NCI-H524 treated with DMSO at 0.1 percent for 48 hours (cell line): ENCODE measurements at places on chromosomes 3 and 15.

DNA sequence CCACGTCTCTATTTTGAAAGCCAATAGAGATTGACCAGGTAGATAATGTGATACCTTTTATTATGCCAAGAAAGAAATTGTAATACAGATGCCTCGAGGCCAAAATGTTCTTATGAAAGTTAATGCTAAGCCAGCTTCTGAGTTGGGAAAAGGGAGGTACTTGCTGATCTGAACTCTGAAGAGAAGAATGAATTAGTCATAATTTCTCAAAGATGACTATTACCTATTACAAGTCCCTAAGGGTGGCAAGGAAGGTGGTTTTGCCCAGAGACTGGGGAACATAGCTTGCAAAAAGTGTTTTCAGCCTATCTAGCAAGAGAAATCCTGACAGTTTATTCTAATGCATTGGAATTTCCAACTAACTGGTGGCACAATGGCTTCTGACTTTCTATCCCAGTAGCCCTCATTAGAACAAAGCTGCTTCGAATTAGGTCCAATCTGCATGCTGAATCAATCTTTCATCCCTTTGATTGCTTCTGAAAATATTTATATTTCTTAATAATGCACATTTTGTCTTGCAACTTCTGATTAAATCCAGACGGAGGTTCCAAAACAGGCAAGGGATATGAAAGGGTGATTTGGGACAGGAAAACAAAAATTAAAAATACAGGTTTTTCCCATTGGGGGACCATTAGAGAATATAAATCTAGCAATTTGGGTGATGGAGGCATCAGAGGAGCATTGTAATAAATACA is 17.7 kb upstream of the NR2F2 start:
- no peak for DNase-seq

DNA sequence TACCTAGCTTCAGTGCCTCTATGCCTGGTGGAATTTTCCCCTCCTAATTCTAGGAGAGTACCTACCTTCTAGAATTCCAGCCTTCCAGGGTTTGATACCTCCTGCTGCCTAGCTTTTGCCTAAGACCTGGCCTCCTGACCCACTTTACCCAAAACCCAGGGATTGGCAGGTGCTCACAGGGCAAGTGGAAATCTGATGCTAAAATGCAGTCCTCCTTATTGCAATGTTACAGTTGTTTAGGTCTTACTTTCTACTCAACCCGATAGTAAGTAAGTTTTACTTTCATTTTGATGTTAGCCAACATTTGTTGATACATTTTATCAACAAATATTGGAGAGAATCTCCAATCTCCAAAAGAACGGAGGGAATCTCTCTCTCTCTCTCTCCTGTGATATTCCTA is 275.9 kb downstream of the DOCK3 start:
- no peak for DNase-seq

DNA sequence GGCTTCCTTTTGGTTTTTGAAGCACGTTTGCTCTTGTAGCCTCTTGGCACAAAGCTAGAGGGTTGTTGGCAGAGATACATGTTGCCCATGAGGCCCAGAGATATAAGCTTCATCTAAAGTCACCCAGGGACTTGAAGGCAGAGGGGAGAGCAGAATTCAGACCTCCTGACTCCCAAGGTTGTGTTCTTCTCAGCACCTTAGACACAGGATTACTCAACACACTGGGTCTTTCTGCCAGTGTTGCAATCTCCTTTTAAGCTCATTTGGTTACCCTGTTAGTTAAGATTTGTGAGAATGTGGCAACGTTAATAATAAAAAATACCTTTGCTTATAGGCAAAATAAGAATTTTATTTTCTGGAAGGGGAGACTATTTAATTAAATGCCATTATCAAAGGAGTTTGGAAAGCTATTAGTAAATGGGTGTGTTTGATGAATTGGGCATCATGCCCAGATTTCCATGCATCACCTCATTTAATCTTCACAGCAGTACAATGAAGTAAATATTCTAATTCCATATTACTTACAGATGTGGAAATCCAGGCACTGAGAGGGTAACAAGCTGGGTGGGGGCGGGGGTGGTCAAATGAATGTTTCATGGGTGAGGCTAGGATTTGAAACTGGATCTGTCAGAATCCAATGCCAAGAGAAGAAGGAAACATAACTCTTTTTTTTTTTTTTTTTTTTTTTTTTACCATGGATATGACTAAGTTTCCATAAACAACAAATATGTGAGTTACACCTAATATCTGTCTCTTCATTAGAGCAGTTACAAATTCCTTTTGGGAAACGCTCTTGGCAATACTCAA is 183.3 kb downstream of the NR1D2 start:
- no peak for DNase-seq

DNA sequence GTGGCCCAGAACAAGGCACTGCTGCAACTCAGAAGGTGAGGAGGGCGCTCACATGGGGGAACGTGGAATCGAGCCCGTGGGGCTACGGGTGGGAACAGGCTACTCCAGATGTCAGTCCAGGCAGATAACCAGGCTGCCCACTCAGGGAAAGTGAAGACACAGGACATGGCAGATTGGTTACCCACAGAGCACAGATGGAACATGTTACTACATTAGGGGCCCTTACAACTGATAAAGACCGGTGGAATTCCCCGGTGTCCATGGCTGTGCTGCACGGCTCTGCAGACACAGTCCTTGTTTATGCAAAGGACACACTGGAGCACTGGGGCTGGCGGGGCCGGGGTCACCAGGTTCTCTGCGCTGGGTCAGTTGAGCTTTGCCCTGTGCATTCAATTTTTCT is 36.9 kb downstream of the PCSK6 start:
- DNase-seq: no peak

- no peak for DNase-seq
Measured at GRCh38 chr15:68421798-68422402, 10.1 kb downstream of the ITGA11 start.

DNA sequence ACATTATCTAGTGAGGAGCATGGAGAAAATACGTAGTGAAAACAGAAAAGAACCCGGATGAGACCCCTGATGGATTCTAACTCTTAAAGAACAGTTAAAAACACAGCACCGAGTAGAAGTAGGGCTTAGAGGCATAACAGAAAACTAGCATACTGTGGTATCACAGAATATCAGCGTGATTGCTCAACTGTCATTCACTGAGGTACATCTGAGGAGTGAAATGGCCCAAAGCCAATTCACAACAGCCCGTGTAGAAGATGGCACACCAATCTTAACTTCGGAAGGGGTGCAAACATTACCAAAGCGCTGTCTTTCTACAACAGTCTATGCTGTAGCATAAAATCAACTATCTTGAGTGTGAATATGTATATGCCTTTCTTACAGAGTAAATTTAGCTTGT is 1.8 kb downstream of the CLASP2 start:
- DNase-seq: no peak

GRCh38 chr3:8723612-8724011 is 10.0 kb upstream of the CAV3 start:
- no peak for DNase-seq

GRCh38 chr15:88655103-88655553 is 16.3 kb downstream of the ISG20 start:
- DNase-seq: no peak

- DNase-seq: no peak
Measured at GRCh38 chr3:149767720-149768119, 15.4 kb upstream of the COMMD2 start.

GRCh38 chr3:126142652-126143051 is 37.7 kb downstream of the ALDH1L1 start:
- DNase-seq: no peak

GRCh38 chr3:81911221-81911620 is 149.8 kb upstream of the GBE1 start:
- DNase-seq: no peak

- DNase-seq: no peak
Measured at GRCh38 chr15:62365795-62366442, 200.8 kb upstream of the C2CD4B start.

- DNase-seq: no peak
Measured at GRCh38 chr15:29570121-29570947, 251.9 kb downstream of the TJP1 start.

DNA sequence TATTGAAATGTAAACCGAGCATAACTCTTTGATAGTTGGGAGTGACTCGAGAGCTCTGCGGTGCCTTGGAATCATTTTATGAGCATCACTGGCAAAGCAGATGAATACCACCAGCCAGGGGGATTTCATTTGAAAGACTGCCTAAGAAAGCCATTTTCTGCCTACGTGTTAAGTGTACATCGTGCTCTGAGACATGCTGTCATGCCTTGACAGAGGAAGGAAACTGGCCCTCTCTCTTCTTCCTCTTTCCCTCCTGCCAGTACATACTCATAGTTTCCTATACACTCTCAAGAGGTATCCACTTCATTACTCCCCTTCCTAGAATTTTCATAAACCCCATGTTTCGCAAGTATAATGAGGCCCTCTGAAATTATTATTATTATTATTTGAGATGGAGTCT is 8.8 kb downstream of the BCL2A1 start:
- no peak for DNase-seq

DNA sequence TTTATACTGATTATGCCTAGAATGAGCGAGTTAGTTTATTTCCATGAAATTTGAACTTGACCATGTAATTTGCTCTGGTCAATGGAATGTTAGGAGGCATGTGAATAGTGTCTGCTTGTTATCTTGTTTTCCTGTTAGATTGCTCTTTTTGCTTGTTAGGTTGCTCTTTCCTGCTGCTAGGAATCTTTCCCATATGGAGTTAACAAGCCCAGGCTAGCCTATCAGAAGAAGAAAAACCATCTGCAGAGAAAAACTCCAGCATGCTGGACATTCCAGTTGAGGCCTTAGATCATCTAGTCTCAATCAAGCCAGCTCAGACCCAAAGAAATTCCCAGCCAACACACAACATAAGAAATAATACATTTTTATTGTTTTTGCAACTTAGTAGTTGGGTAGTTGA is 470.2 kb upstream of the AGTR1 start:
- DNase-seq: no peak

DNA sequence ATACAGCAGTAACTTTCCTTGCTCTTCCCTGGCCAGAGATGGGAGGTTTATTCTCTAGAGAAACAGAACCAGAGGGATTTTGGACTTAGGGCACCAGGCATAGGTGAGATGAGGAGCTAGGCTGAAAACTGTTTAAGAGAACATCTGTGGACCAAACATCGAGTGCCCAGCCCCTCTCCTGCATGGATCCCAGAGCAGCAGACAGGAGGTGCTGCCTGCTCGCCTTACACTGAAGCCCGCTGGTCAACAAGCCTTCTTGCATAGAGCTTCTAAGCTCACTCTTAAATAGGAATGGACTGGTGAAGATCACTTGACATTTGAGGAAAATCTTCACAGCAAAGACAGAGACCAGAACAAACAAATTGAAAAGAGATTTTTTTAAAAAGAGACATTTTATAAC is 41.2 kb downstream of the PARP15 start:
- no peak for DNase-seq

DNA sequence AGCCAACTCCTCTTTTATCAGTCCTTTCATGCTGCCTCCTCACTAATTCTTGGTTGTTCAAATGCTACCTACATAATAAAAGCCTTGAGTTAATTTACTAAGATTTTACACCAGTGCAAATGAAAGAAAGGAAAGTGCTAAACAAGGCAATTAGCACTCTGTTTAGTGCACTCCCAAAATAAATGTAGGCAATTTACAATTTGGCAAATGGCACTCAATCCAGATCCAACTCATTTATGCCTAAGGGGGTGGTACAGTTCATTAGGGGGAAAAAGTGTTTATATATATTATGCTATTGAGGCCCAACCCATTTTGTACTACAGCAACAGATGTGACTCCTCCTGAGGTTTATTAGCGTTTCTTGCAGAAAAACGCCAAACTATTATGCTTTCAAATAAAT is 370.1 kb downstream of the NR2F2 start:
- no peak for DNase-seq

DNA sequence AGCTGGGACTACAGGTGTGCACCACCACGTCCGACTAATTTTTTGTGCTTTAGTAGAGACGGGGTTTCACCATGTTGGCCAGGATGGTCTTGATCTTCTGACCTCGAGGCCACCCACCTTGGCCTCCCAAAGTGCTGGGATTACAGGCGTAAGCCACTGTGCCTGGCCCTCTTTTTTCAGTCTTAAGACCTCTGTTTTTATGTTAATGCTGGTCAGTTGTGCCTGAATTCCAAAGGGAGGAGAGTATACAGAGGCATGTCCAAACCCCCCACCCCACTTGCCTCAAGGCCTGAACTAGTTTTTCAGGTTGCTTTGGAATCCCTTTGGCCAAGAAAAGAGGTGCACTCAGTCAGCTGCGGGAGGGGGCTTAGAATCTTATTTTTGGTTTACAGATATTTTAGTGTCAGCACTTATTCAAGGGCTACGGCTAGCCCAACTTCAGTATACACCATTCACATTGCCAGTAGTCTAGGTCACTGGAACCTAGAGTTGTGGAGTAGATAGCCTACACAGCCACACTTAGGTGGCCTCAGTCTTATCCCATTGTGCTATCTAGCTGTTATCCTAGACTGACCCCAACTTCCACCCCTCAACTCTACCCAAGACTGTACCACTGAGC is 128.0 kb upstream of the TPM1 start:
- DNase-seq: no peak

GRCh38 chr3:137222736-137223225 is 265.0 kb downstream of the IL20RB start:
- DNase-seq: no peak

DNA sequence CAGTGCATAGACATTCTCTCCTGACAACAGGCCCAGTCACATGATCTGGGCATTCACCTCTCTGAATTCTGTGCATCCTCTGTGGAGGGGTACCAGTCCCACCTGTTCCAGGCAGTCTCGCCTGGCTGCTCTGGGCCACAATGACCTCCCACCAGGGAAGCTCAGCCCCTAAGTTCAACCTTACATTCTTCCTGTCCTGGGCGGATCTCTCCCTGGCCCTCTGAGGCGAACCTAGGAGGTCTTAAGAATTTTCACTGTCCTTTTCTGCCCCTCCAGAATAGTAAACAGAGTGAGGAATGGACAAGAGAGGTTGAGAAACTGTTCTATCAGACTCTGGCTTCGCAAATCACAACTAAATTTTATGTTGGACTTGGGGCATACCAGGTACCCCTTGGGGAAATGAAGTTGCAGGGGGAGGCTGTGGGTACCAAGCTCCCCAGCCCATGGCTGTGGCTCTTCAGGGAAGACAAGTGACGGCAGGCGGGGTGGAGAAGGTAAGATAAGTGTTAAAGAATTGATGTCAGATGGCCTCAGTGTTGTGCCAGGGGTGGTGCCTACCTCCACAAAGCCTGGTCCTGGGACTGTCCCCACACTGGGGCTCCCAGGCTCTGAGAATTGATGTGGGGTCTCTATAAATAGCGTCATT is 5.3 kb downstream of the SCN5A start:
- DNase-seq: no peak
